ENCODE measurements at places on chromosomes 7 and 10.

DNA sequence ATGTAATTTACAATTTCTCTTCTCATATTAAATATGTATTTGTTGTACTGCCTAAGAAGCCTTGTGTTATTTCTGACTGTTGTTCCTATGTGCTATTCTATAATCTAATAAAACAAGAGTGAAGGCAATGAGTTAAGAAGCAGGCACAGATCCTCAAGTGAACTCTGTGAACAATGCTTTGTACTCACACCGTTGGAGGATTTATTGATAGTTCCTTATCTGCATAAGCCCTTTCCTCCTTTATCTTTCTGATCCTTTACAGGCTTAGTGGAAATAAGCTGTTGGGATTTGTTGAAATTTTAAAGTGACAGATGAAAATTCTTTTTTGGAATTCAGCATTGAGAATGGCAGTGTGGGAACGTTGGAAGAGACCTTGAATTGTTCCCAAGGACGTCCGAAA lies 329.6 kb upstream of the NPVF start:
- no peak for DNase-seq

GRCh38 chr10:122911889-122912484 lies 1.6 kb downstream of the FAM24A start:
- peak; percentile 64 for DNase-seq

DNA sequence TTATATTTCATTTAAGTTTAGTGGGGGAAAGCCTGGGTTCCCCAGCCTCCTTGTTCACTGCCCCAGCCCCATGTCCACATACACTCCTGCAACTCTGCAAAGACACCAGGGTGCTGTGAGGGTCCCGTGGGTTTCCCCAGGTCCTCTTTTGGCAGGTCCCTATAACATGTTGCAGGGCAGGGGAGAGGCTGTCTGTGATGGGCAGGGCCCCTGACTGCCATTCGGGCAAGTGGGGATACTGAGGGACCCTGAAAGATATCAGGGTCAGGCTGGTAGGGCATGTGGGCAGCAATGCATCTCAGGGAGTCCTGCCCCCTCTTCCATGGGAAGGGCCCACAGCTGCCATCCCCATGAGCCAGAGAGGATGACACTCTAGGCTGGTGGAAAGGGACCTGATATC lies 28.4 kb downstream of the RASGEF1A start:
- no peak for DNase-seq

- no peak for DNase-seq
Measured at GRCh38 chr7:156929789-156930539, 19.5 kb upstream of the NOM1 start.

DNA sequence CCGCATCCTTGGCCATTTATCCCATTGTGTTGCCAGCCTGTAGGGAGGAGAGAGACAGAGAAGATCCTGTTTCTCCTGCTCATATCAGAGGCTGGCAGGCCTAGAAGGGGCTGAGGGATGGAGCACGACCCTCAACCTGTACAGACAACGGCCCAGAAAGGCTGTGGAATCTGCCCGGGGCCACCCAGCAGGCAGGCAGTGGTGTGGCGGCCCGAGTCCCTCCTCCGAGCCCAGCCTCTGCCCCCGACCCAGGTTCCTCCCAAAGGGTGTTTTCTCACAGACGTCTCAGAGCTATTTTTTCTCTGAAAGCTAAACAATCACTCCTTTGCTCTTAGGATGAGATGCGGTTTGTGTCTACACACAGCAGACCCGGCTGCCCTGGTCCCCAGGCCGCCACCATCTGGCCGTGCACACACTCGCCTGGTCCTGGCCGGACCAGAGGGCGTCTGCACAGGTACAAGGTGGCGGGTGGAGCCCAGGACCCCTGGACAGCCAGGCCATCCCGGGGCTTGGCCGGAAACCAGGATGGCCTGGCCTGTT lies 69.3 kb downstream of the FOXL3 start:
- DNase-seq, result no peak

- DNase-seq, result no peak
Measured at GRCh38 chr10:30839652-30840051, 192.0 kb downstream of the ZNF438 start.

DNA sequence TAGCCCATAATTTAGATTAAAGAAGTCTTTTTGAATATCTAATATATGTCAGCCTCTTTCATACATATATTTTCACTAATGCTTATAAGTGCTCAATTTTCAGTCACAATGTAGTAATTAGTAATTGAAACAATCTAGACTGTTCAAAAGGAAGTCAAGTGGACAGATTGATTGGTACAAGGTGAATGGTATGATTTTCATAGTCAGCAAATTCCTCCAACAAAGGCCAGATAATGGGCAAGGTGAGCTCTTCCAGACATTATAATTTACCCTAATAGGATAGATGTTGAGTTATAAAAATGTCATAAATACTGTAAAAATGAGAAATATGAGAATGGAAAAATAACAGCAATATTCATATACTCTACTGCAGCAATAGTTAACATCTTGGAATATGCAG lies 44.4 kb upstream of the OPN4 start:
- DNase-seq, result no peak
